ENCODE measurements at places on chromosomes 7 and 10.

GRCh38 chr7:41925946-41926345 lies 223.1 kb upstream of the INHBA start:
- no peaks in the 10 kb centered on the region for H3K4me1 ChIP-seq
- no peaks in the 10 kb centered on the region for H3K27me3 ChIP-seq
- H3K4me3 ChIP-seq, result no peak overlapping the region
- H3K27ac ChIP-seq, result no peak overlapping the region

- DNase-seq, result no peak
- H3K4me3 ChIP-seq, result no peak overlapping the region
- no peaks in the 10 kb centered on the region for H3K36me3 ChIP-seq
- no peaks in the 10 kb centered on the region for H3K27me3 ChIP-seq
- H3K27ac ChIP-seq, result no peak overlapping the region
These were observed 6.6 kb downstream of the CUBN start for GRCh38 chr10:17122726-17123661.

DNA sequence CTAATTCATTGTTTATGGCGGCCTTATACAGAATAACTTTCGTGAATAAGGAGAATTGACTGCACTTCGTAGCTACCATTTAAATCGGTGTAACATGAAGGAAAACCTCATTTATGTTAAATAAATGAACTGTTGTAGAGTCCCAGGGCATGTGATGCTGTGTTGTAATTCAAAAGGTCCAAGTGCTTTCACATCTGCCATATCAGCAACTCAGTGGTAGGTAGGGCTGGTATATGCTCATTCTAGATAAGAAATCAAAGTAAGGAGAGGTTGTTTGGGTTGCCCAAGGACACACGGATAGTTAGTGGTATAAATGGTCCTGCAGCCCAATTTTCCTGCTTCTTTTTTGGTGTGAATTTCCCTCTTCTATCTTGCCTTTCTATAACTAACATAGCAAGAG lies 15.8 kb downstream of the BBS9 start:
- no peaks in the 10 kb centered on the region for H3K4me1 ChIP-seq
- DNase-seq, result no peak
- no peak overlapping the region for H3K4me3 ChIP-seq
- H3K36me3 ChIP-seq, result no peaks in the 10 kb centered on the region
- H3K27ac ChIP-seq, result no peak overlapping the region
- peaks cover 22% of the 10 kb centered on the region for H3K27me3 ChIP-seq

- peaks cover 3% of the 10 kb centered on the region for H3K4me1 ChIP-seq
- no peaks in the 10 kb centered on the region for H3K36me3 ChIP-seq
These were observed 115.1 kb downstream of the CCNY start for GRCh38 chr10:35451151-35452016.

DNA sequence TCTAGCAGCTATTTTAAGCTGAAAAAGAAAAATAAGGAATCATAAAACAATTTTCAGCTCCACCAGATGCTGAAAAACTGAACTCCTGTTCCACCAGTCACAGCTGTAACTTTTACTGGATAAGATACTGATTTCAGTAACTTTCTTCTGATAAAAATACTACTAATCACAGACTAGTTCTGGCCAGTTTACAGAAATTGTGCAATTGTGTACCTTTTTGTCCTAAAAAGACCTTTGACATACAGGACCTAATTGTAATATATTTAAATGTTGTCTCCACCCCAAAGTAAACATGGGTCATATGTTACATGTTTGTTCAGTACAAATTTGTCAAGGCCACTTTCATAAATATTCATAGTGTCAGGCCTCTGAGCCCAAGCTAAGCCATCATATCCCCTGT lies 27.1 kb upstream of the PIP start:
- no peaks in the 10 kb centered on the region for H3K4me1 ChIP-seq
- H3K27ac ChIP-seq, result no peak overlapping the region
- no peaks in the 10 kb centered on the region for H3K27me3 ChIP-seq
- no peaks in the 10 kb centered on the region for H3K36me3 ChIP-seq
- DNase-seq, result no peak
- no peak overlapping the region for H3K4me3 ChIP-seq

DNA sequence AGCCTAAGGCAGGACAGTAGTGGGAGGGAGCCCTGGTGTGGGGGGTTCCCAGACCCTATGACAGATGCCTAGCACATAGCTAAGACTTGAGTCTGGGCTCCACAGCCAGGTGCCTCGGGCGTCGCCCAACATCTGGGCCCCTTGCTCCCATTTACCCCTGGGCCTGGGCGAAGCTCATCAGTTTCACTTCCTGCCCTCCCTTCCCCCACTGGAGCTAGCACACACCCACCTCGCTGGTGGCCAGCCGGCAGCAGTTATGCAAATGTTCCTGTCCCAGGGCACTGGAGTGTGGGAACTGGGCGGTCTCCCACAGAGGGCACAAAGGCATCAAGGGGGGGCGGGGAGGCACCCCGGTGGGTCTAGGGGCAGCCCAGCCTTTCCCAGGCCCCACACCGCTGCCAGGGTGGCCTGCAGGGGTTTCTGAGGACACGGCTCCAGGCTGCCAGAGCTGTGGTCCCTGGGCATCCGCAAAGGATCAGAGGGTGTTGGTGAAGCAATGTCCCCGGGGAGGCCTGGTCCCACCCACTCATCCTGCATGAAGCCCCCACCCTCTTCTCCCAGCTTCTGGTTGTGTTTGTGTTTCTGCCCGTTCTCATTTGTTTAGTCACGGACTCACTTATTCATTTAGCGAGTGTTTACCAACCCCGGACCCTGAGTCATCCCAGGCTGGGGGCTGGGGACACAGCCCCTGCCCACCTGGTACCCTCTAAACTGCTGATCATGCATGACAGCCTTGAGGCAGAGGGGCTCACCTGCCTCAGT lies 20.4 kb downstream of the SH2B2 start:
- no peak overlapping the region for H3K27ac ChIP-seq
- H3K27me3 ChIP-seq, result no peaks in the 10 kb centered on the region
- no peak overlapping the region for H3K4me3 ChIP-seq
- peak; percentile 84 for DNase-seq
- no peaks in the 10 kb centered on the region for H3K36me3 ChIP-seq

DNA sequence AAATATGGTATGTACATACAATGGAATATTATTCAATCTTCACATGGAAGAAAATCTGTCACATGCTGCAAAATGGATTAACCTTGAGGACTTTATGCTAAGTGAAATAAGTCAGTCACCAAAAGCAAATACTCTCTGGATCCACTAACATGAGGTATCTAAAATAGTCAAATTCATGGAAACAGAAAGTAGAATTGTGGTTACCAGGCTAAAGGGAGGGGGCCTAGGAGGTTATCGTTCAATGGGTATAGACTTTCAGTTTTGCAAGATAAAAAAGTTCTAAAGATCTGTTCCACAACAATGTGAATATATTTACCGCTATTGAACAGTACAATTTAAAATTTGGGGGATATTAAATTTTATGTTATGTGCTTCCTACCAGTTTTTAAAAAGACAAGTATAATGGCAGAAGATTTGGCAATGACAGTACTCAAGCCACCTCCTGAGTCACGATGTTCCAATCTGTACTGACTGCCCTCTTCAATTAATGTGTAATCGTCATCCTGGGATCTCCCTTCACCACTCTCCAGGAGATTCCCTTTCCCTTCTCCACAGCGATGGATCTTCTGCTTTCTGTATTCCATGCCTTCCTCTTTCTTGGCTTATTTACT lies 32.3 kb upstream of the IL6 start:
- H3K27ac ChIP-seq, result no peak overlapping the region
- H3K4me3 ChIP-seq, result no peak overlapping the region
- H3K4me1 ChIP-seq, result peaks cover 3% of the 10 kb centered on the region
- no peak for DNase-seq
- no peaks in the 10 kb centered on the region for H3K27me3 ChIP-seq

DNA sequence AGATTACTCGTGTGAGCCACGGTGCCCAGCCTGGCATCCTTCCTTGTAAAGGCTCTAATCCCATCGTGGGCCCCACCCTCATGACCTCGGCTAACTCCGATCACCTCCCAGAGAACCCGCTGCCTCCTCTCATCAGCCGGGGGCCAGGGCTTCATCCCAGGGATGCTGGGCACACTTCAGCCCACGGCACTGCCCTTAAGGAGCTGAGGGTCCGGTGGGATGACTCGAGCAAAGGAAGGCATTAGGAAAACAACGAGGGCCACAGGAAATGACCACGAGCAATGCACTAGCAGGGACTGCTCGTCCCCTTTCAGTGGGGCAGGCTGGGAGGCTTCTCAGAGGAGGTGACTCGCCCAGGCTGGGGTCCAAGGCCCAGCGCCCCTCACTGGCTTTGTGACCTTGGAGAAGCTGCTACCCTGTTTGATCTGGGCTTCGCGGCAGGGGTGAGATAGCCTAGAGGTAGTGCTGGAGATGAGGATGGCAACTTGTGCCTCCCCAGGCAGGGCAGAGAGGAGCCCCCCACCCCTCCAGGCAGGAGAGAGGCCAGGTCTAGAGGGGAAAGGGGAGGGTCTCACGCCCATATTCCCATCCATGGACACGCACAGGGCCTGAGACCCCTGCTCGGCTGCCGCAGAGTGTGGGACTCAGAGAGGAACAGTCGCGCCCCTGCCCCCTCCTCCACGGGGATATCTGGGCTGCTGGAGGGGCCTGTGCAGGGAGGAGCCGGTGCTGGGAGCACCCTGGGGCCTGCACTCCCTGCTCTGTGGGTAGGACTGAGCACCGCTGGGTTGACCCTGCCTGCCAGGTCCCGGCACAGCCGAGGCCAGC lies 26.8 kb downstream of the ELFN1 start:
- no peak overlapping the region for H3K27ac ChIP-seq
- no peaks in the 10 kb centered on the region for H3K36me3 ChIP-seq
- no peaks in the 10 kb centered on the region for H3K27me3 ChIP-seq
- H3K4me1 ChIP-seq, result no peaks in the 10 kb centered on the region
- DNase-seq, result peak; percentile 51

GRCh38 chr7:34718867-34719266 lies 60.8 kb downstream of the NPSR1 start:
- no peak overlapping the region for H3K4me3 ChIP-seq
- no peaks in the 10 kb centered on the region for H3K36me3 ChIP-seq
- no peaks in the 10 kb centered on the region for H3K27me3 ChIP-seq
- no peak overlapping the region for H3K27ac ChIP-seq
- H3K4me1 ChIP-seq, result no peaks in the 10 kb centered on the region

GRCh38 chr7:135253851-135254771 lies 20.5 kb downstream of the STRA8 start:
- H3K4me1 ChIP-seq, result no peaks in the 10 kb centered on the region

- no peaks in the 10 kb centered on the region for H3K27me3 ChIP-seq
- no peak overlapping the region for H3K27ac ChIP-seq
- no peaks in the 10 kb centered on the region for H3K36me3 ChIP-seq
- H3K4me3 ChIP-seq, result no peak overlapping the region
- DNase-seq, result no peak
These were observed 59.7 kb upstream of the TBX20 start for GRCh38 chr7:35313575-35313974.

DNA sequence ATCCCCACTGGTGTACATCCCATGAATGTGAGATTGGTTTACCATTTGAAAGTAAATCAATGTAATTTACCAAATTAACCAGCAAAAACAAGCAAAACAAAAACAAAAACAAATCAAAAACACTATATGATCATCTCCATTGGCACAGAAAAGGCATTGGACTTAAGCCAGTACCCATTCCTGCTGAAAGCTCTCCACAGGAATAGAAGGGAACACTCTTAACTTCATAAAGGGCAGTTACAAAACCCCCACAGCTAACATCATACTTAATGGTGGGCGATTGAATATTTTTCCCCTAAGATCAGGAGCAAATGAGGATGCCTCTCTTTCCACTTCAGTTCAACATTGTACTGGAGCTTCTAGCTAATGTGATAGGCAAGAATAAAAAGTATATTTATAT lies 34.1 kb downstream of the PRKG1 start:
- H3K36me3 ChIP-seq, result no peaks in the 10 kb centered on the region
- no peak for DNase-seq
- no peak overlapping the region for H3K4me3 ChIP-seq

DNA sequence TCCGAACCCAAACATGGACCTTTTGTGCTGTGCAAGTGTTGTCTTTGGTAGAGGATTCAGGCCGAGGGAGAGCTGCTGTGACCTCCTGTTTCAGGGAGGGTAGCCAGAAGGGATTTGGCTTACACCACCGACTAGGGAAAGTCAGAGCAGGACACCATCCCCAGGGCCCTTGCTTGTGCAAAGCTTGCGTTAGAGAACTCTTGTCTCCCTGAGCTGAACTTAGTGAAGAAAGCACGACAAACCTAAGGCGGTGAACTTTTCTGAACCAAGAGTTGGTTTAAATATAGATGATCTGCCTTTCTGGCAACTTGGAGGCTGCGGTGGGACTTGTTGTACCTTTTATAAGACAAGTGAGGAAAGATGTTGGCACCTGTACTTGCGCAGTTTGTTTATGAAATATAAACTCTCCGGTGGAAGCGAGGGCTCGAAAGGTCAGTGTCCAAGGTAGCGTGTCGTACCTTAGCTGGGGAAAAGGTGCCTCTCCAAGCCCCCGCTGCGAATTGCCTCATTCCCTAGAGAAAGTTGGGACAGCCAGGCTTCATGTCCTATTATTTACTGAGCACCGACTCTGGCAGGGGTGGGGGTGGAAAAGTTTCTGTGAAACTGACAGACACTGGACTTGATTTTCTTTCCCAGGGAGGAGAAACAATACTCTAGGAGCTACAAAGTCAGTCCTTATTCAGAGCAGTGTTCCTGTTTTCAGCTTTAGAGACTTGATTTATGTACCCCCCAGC lies 31.6 kb downstream of the WBP1L start:
- peak overlapping the region; percentile 74 for H3K4me3 ChIP-seq
- no peaks in the 10 kb centered on the region for H3K27me3 ChIP-seq
- no peaks in the 10 kb centered on the region for H3K36me3 ChIP-seq
- DNase-seq, result no peak
- peaks cover 31% of the 10 kb centered on the region for H3K4me1 ChIP-seq
- H3K27ac ChIP-seq, result peak overlapping the region; percentile 97

DNA sequence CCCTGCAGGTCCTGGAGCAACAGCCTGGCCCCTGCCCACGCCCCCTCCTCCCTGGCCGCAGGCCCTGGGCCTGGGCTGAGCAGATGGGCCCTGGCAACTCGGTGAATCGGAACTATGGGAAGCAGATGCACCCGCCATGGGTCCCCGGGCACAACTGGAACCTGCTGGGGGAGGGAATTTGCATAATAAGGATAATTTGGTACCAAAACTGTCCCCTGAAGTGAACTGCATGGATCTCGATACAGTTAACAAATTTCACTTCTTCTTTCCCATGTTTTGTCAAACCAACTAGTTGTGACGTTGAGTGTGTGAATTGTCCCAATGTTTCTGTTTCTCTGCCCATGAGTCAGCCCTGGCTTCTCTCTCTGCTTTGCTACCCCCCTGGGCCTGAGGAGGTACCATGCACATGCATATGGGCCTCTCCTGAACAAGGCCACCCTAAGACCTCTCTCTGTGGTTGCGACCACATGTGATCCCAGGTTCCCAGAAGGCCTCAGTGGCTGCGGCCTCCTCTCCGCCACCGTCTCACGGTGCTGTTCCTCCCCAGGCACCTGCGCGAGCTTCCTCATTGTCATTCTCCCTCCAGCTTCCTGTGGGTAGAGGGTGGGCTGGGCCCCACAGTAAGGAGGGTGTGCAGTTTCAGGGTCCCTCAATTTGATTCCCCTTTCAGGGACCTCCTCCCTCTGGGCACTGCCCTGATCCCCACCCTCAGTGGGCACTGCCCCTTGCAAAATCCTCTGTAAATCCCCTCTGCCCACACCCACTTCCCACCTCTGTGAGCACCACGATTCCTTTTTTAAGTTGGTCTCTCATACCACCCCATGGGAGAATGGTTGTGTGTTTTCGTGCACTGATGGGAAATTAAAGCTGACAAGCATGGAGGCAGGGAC lies 40.0 kb downstream of the FIGNL1 start:
- no peak overlapping the region for H3K27ac ChIP-seq
- no peak for DNase-seq
- H3K4me1 ChIP-seq, result no peaks in the 10 kb centered on the region
- H3K4me3 ChIP-seq, result no peak overlapping the region

All from endodermal cell (in vitro differentiated cells).